HS-5 (cell line): ENCODE measurements at places on chromosomes 4 and X.

DNA sequence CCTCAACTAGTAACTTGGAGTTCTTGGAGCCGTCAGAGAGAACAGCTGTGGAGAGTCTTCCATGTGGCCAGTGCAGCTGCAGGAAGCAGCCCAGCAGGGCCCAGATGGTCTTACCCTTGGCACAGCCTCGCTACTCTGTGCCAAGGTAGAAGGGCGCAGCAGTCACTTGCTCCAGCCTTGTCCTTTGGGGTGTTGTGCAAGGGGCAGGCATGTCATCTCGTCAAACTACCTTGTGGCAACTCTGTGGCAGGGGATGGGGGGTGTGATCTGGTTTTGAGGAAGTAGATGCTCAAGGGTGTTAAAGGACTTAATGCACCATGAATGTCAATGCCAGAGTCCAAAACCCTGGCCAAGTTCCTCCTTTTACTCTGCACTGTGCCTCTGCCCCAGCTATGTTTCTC, 34.2 kb upstream of the TBC1D14 start:
- DNase-seq: no peak

- no peak for DNase-seq
These were observed 61.4 kb upstream of the CLDN34 start for GRCh38 chrX:9905721-9906120.

- DNase-seq: no peak
These were observed 80.0 kb downstream of the KCTD8 start for GRCh38 chr4:44368413-44369167.

- no peak for DNase-seq
These were observed 127.8 kb downstream of the TSPAN5 start for GRCh38 chr4:98530572-98530971.

DNA sequence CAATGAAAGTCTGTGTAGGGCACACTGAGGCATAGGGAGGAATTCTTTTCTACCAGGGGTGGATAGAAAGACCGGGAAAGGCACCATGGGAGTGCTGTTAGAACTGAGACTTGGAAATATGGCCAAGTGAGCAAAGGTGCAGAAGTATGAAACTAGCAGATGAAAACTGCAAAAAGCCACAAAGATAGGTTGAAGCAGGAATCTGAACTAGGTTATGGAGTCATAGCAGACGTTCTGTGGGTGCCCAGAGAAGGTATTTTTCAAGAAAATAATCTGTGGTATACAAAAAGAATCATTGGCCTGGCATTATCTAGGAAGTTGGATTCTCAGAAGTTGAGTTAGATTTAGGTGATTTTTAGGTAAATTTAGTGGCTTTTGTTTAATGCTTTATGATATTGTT, 48.5 kb downstream of the SMAD1 start:
- DNase-seq: no peak

GRCh38 chrX:53445977-53446376, 11.8 kb upstream of the HSD17B10 start:
- no peak for DNase-seq

GRCh38 chr4:2159931-2160330, 82.0 kb downstream of the HAUS3 start:
- DNase-seq: no peak

DNA sequence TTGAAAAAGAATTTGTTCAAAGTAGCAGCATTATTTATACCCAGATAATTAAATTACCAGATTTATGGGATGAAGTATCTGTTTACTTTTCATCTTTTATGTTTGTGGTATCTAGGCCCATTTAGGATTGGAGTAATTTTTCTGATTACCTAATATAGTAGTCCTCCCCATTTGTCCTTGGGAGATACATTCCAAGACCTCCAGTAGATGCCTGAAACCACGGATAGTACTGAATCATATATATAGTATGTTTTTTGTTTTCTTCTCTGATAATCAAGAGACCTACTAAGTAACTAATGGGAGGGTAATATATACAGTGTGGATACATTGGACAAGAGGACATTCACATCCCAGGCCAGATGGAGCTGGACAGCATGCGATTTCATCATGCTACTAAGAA, 30.7 kb upstream of the PTPN13 start:
- DNase-seq: no peak

DNA sequence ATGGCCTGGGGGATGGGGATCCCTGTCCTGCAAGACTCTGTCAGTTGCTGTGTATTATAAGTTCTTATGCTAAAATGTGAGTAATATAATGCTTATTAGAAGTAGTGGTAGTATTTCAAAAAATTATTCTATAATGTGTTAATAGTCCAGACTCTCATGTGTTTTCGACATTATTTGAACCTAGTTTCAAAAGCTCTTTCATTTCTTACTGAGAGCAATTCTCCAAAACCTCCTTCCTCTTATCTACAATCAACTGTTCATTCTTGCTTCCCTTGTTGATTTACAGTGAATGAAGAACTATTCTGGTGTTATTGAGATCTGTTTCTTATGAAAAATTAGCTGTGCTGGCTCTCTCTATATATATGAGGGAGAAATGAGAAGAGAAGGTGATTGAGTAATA, 32.9 kb upstream of the PTPN13 start:
- no peak for DNase-seq

DNA sequence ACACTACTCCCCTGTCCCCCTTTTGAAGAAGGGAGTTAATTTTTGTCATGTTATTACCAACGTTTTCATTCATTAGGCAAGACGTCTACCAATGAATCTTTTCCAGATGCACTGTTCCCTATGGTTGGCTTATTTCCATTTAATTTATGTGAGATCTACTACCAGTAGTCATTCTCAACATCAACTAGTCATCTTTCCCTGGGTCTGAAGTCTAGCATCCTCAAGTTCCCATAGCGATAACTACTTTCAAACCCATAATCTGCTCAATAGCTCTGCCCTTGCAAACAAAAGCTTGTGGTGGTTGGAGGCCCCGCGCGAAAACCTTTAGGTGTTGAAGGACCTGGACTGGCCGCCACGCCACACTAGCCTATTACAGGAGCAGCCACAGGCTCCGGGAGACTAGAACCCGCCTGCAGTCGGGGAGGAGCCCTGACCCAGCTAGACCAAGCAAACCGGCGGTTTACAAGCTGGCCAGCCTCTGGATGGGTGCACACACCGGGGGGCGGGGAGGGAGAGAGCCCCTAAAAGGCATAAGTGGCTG, 746 bp downstream of the PPAT start:
- DNase-seq: no peak

GRCh38 chr4:83109480-83110222, 4.9 kb downstream of the PLAC8 start:
- no peak for DNase-seq

DNA sequence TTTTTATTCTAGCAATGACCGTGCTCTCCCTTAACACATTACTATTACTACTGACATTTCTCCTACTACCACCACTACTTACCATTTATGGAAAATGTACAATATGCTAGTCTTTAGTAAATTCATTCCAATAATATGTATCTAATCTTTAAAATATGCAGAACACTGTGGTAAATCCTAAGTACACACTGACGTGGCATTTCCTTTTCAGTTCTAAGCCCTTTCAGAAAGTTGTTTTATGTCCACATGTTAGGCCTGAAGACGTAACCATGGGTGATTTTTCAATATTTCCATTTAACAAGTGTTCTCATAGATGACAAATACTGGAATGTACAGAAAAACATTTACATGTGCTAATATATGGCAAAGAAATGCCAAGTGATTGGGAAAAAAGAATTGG, 268.6 kb upstream of the SLIT2 start:
- peak; percentile 97 for DNase-seq

DNA sequence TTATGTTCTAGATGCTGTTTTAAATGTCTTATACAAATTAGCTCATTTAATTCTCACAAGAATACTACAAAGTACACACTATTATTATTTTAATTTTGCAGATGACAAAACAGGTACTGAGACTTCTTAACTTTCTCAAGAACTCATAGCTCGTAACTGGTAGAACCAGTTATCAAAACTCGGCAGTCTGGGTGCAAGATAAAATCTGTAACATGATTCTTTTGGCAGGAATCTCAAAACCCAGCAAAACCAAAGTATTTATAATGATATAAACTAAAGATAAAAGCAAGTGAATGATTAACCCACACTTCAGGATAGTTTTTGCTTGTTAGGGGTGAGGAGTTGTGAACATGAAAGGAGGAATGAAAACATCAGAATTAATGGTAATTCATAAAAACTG, 27.6 kb downstream of the CLNK start:
- no peak for DNase-seq

DNA sequence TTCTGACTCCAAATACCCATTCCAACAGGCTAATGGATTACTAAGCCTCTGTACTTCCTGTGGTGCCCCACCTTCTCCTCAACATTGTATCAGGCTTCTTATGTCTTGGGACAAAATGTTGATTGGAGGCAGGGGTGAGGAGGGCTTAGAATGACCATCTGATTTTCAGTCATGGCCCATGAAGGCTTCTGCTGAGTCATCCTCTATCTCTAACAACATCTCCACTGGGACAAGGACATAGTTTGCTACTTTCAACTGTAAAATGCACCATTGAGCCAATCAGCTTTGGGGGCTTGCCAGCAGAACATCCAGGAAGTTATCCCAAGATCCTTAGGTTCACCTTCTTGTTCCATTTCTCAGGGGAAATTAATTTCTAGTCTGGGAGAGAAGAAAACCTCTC, 29.5 kb downstream of the MAGEB17 start:
- DNase-seq: no peak

DNA sequence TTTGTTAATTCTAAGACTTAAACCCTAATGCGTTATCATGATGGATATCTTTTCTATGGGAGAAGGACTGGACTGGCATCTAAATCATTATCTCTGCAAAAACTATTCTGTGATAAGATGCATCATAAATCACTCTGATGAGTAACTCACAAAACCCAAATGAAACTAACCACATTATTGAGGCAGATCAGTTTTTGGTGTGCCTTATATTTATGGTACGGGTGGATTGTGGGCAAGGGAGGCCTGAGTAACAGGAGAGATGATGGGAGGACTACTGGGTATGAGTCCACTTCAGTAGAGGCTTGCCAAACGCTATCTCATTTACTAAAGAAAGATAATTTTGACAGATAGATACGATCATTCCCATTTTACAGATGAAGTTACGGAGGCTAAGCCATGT, 66.4 kb upstream of the GUCY1A1 start:
- no peak for DNase-seq

DNA sequence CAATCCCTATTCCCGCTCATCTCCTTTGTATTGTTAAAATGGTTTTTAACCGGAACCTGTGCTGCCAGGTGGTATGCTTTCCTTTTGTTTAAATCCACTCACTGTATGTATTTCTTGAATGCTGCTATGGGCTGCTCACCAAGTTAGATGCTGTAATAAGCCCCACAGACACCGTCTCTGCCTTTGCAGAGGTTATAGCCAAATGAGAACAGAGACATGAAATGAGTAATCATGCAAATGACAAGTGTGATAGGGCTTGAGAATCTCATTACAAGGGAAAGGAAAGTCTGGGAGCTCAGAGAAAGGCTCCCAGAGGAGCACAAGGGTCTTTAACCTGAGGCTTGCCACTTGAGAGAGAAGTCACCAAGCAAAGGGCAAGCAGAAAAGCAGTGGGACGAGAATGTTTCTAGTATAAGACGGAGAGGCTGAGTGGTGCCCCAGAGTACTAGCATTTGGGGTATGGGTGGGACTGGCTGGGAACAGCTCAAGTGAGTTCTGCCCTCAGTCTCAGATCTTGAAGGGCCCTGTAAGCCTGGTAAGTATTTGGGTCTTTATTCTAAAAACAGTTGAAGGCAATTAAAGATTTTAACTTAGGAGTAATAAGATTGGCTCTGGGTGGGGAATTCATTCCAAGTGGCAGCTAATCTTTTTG, 110.8 kb upstream of the H2AZ1 start:
- DNase-seq: no peak

GRCh38 chr4:29908276-29908675, 811.9 kb upstream of the PCDH7 start:
- DNase-seq: no peak

DNA sequence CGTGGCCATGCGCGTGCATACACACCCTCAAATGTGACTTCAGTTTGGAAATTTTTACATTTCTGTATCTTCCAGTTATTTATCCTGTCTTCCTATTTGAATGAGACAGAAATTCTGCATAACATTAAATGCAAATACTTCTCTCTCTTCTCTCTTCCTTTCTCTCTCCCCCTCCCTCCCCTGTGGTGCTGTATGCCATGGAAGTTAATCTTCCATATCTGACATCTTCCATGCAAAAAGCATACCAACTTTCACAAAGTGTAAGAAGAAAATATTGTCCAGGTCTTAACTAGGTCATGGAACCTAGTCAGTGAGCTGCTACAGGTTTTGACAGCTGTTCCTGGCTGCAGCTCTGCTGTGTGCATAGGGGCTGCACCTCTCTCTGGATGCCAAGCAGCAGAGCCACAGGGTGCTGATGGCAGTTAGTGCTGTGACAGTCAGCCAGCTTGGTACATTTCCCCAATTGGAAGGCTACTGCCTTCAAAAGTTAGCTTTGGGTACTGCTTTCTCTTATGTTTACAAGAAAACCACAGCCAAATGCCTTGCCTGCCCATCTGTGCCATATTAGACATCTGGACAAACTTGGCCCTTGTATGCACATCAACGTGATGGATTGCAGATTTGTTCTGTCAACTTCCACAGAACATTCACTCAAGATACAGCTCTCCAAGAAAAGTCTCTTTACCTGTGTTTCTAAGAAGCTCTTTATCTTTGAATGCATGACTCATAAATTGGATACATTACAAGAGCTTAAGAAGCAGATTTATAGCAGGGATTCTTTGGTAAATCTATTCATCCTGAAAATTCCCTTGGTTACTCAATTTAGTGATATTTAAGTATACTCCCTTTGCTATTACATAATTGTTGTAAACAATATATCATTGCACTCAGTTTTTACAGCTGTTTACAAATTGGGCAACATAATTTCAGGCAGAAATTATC, 623.8 kb downstream of the EPHA5 start:
- DNase-seq: peak; percentile 23

DNA sequence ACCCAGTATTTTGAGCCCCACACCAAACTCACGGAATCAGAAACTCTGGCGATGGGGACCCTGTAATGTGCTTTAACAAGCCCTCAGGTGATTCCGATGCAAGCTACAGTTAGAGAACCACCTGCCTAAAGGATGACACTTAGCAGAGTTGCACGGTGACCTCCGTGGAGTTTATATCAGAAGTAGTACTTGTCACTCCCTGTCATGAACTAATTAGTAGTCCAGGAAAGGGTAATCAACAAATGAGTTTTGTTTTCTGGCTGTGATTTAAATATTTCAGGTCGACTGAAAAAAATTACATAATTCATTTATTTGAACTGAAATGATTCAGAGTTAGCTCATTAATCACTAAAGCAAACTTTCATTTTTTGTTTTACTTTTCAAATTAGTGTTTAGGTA, 56.4 kb downstream of the TMA16 start:
- no peak for DNase-seq
